Right renal cortex interstitium (tissue), 3 donors: ENCODE measurements at places on chromosomes 4 and X.

- no peak for DNase-seq
Measured at GRCh38 chrX:77441033-77441432, 6.2 kb upstream of the FGF16 start.

DNA sequence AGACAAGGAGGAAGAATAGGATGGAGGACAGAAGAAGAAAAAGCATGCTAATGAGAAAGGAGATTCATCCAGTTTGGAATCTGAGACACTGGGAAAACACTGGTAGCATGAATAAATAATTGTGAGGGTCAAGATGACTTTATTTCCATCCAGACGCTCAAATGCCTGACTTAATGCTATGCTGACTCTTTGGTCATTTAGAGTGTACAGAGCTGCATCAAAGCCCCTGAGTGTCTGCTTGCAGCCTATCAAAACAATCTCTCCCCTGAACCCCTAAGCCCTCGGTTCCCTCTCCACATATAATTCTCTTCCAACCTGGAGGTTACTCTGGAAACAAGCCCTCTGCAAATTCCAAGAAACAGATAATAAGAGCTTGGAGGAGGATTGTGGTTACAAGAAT lies 208.8 kb downstream of the MAGEB17 start:
- DNase-seq: no peak

- no peak for DNase-seq
Measured at GRCh38 chrX:150548684-150549083, 19.7 kb upstream of the MTM1 start.

GRCh38 chrX:50801135-50801534 lies 12.9 kb downstream of the SHROOM4 start:
- no peak for DNase-seq
